Activated CD4-positive, alpha-beta T cell treated with anti-CD3 and anti-CD28 coated beads for 48 hours (primary cell): ENCODE measurements at places on chromosomes 4 and X.

- DNase-seq: no peak
Observed at GRCh38 chrX:96703379-96703778, 18.7 kb downstream of the DIAPH2 start.

DNA sequence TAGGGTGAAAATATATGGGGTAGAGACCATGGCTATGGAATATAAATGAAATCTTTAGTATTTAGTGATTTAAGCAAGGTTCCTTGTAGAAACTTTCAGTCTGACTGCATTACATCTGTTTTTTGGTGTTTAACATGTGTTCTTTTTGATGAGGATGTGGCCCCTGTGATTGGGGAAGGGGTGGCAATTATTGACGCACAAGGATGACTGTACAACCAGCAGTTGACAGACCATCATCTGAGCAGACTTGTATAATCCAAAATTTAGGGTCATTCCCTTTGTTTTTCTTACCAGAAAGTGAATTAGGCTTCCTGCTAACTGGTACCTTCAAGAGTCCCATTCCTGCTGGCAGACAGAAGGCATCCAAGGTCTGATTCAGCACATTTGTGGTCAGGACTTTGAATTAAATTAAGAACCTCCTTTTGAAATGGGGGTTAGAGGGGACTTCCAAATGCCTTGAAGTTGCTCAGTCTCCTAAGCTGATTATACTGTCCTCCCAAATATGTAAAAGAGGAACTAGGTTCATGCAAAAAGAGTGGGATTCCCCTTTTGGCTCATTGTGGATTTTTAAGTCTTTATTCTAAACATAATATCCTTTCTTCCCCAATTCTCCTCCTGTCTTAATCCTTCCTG lies 112.4 kb upstream of the CXCL13 start:
- no peak for DNase-seq

DNA sequence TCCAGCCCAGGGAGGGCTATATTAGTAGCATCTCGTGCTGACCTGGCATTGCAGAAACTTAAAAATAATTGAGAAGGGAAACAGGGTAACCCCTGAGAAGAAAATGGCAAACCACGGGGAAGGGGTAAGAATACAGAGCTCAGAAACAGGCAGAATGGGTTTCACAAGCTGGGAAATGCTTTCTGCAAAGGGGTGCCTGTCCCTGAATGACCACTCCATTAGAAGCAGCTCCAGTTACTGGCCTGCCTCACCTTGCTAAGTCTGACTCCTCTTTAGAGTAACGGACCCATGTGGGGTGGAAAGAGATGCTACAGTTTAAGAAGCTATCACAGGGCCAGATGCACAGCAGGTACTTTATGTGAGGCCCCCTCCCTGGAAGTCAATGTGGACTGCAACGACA lies 2.5 kb downstream of the WDR1 start:
- no peak for DNase-seq

- DNase-seq: no peak
Observed at GRCh38 chr4:85759388-85759787, 284.4 kb downstream of the ARHGAP24 start.

DNA sequence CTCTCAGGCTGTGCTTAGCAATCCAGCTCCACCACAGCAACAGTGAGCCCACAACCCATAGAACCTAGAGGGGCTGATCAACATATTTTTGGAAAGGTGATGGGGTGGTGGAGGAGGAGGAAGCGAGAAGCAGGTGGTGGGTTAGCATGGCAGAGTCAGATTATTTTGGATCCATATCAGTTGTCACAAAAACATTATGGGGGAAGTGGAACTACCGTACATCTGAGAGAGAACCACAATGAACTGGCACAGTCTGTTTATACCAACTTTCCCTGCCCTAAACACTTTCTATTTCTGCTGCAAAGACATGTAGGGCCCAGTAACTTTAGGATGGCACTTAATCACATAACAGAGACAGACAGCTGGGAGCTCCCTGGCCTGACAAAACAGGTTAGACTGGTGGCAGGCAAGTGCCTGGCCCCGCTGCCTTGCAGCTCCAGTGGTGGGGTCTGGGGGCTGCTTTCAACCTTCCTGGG lies 4.3 kb downstream of the SLC9A7 start:
- DNase-seq: no peak

DNA sequence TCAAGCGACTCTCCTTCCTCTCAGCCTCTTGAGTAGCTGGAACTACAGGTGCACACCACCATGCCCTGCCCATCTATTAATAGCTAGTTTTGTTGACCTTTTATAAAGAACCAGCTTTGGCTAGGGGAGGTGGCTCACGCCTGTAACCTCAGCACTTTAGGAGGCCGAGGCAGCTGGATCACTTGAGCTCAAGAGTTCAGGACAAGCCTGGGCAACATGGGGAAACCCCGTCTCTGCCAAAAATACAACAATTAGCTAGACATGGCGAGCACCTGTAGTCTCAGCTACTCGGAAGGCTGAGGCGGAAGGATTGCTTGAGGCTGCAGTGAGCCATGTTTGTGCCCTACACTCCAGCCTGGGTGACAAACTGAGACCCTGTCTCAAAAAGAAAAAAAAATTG lies 2.7 kb downstream of the TKTL1 start:
- DNase-seq: no peak

GRCh38 chr4:56544573-56545131 lies 39.1 kb downstream of the ARL9 start:
- DNase-seq: peak; percentile 90

DNA sequence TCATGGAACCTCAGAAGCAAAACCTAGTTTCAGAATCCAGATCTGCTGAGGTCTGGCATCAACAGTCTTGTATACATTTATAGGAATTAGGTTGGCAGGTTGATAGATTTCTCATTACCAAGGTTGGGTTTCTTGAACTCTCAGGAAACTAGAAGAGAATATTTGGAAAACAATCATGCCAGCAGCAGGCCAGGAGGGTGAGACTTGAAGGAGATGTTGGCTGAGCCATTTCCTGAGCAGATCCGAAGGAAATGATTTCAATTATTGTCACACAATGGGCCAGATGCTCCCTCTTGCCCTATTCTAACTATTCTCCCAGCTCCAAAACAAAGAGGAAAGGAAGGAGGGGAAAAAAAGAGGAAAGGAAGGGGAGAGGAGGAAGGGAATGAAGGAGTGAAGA lies 45.2 kb downstream of the SHROOM4 start:
- DNase-seq: no peak
